T-helper 1 cell (primary cell): ENCODE measurements at places on chromosomes 6 and 20.

DNA sequence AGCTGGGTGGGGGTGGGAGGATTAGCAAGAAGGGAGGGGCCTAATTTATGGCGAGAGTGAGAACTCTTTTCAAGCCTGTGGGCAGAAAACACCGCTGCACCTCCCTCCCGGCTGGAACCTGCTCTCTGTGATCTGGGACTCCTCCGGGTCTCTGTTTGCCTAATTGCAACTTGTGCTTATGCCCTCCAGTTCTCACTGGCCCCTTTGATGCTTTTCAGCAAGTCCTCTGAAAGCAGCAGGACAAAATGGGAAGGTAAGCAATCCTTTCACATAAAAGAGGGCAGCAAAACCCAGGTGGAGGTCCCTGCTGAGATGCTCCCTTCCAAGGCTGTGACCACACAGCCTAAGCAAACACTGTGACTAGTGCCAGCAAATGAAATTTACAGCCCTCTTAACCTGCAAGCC lies 523.0 kb upstream of the FLRT3 start:
- DNase-seq: no peak

GRCh38 chr6:45073771-45074170 lies 254.4 kb upstream of the RUNX2 start:
- no peak for DNase-seq

GRCh38 chr6:127267646-127268625 lies 1.3 kb downstream of the RNF146 start:
- DNase-seq: no peak

DNA sequence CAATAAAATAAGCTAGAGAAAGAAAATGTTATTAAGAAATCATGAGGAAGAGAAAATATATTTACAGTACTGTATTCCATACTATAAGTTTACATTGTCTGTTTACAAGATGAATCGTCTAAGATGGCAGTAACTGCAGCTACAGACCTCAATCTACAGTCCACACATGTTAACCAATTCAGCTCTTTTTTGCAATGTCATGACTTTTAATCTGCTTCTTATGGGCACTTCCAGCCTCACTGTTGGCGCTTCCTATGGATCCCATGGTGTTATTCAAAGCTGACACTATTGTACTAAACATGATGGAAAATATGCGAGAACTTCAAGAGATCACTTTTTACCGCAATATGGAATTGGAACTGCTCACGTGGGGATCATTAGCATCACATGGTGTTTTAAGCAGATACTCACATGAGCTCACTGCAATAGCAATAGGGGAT lies 451.5 kb upstream of the CITED2 start:
- no peak for DNase-seq

- DNase-seq: no peak
Observed at GRCh38 chr6:80331522-80331921, 225.1 kb downstream of the BCKDHB start.

DNA sequence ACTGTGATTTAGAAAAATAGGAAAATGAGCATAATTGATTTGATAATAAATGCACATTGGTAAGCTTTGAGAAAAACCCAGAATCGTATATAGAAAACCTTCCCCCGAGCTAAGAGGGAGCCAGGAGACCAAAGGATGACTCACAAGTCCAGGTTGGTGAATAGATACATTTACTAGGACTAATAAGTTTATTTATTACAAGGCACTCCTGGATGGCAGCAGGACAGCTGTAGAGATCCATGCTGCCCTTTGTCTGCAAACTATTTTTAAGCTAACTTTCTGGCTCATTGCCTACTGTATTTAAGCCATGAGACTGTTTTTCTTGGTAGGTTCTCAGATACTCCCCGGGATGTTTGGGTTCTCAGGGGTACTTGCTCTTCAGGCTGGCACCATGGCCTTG lies 13.4 kb downstream of the CASP8AP2 start:
- no peak for DNase-seq

DNA sequence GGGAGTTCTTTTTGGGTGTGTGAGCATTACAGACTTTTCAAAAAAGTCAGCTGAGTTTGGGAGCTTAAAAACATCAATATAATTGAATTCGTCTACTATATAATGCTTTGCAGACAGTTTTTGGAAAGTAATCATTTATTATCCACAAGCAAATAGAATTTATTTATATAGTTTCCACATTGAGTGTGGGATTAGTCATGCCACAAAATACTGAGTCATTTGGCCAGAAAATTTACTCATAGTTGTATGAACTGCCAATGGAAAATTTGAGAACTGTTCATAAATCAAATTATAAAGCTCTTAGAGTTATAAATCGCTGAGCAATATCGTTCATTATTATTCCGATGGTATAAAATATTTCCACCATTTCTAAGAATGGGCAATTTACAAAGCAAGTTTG lies 5.0 kb downstream of the BEND6 start:
- DNase-seq: no peak

- no peak for DNase-seq
Observed at GRCh38 chr20:21677261-21677660, 28.2 kb upstream of the PAX1 start.

GRCh38 chr20:56443654-56444540 lies 24.5 kb upstream of the RTF2 start:
- DNase-seq: no peak
